ENCODE measurements at places on chromosomes 4 and X.

GRCh38 chrX:129629837-129630236 is 24.9 kb downstream of the APLN start:
- DNase-seq, result no peak

DNA sequence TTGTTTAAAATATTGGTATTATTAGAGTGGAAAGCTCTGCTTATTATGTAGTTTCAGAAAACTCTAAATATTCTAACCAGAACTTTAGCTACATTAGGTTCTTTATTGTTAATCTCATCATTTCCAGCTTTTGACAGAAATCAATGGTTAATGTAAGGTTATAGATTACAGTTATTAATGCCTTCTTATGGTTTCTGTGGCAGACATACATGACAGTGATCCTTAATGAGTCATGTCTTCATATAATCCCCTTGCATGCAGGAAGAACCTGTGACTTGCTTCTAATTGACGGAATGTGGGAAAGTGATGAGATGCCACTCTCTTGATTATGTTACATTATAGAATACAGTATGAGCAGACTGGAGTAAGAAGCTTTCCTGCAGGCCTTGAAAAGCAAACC is 23.5 kb downstream of the KLHL8 start:
- DNase-seq, result no peak

DNA sequence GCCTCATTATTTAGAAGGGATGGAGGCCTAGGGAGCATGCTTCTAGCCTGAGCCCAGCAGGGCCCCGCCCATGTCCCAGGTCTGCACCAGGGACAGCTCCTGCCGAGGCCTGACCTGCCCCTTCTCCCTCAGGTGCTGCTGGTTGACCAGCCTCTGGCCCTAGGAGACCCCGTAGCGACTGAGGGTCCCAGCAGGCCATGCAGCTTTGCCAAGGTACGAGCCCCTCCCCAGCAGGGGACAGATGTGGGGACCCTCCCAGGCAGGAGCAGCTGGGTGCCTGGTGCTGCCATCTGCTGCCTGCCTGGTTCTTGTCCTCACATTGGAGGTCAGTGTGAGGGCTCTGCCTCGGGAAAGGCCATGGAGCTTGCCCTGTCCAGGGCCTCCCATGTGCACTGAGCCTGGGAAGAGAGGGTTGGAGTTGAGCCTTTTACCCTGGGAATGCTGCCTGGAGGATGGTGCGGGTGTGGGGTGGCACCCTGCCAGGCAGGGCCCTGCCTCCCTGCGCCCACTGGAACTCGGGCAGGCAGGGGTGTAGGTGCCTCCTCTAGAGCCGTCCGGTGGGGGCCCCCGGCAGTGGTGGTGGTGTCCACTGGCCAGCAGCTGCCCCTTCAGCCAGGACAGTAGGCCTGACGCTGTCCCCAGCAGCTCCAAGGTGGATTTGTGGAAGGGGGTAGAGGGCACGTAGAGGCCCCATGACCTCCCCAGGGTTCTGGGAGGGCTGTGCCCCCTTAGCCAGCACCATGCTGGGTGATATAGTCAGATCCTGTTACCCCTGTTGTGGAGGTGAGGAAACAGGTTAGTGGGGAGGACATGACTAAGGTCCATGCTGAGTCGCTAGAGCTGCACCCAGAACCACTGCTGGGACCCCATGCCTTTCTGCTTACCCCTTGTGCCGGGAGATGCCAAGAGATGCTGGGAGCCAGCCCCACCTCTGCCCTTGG is 2.2 kb upstream of the MSANTD1 start:
- no peak for DNase-seq

DNA sequence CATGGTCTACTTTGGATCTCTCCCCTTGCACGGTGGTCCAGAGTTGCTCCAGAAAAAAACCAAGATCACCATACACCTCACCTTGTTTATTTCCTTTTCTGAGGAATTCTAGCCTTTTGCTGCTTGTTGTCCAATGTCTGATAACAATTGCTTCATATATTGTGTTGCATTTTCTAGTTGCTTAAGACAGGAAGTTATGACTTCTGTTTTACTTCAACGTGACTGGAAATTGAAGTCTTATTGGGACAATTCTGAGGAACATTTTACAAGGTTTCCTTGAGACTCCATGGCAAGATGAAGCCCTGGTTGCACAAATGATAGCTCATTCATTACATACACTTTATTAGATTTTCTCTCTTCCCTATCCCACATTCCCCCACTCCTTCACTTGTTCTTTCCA is 5.2 kb downstream of the CXCL1 start:
- no peak for DNase-seq

All from CD4-positive, alpha-beta T cell treated with Interferon alpha-2 for 1 hour (primary cell).